ENCODE measurements at places on chromosomes 1 and 21.

DNA sequence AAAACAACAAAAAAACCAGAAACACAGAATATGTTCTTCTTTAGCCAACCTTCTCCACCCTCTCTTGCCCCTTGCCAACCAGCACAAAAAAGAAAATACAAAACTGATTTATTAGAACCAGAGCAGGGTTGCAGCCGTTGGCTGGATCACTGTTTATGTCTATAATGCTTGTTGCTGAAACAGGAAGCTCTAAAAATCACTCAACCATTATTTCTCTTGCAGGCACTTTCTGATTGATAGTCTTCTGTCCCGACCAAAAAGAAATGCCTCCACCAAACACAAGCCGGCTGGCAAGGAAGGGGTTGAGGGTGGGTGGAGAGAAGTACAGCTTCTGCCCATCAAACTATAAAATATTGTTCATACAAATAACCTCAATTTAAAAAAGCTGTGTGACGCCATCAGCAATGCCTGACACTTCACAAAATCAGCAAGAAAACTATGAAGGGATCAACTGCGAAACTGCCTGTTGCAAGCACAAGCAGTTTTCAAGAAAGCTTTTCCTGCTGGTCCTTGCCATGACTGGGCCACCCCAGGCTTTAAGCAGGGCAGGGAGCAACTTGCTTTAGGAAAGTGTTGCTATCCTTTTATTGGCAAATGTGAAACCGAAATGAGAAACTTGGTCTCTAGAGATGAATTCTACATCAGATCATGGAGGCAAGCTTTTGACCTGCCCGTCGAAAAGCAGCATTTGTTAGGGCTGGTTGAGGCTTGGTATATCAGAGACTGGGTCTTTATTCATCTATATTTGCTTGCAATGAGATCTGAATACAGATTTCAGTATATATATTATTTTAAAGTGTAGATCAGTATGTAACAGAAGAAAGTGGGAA is 174.2 kb downstream of the RUNX1 start:
- DNase-seq: no peak

GRCh38 chr1:17709981-17710380 is 45.2 kb upstream of the ACTL8 start:
- no peak for DNase-seq

GRCh38 chr1:13869172-13869797 is 169.3 kb downstream of the PRDM2 start:
- no peak for DNase-seq

DNA sequence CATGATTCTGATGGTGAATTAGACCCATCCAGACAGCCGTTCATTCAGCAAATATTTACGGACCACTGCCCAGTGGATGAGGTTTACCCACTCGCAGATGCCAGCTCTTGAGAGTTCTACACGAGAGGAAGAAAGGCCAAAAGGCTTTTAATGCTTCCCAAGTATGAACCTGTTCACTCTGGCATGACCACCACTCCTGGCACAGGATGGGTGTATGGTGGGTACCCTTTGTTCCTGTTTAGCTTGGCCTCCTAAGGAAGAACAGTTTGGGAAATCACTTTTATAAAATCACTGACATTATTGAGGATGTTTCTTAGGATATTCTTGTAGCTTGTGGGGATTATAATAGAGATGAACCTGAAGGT is 67.2 kb downstream of the HMGB4 start:
- DNase-seq: no peak

DNA sequence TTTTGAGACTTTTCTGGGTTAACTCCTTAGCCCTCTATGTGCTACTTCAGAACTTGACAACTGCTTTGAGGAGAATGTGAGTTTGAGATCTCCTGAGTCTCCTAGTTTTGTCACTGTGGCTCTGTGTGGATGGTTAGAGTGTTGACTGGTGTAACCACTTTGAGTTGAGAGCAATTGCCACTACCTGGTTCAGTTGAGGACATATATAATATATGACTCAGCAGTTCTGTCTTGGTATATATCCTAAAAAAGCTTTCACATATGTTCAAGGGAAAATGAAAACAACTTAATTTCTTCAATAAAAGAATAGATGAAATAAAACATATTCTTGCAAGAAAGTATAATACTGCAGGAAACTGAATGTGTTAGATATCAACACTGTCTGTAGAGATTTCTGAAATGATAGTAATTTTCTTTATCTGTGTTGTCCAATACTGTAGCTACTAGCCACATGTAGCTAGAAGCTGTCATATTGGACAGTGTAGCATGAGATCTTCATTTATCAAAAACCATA is 96.7 kb upstream of the QSOX1 start:
- no peak for DNase-seq

- DNase-seq: no peak
Measured at GRCh38 chr1:232938926-232939325, 11.5 kb upstream of the NTPCR start.

GRCh38 chr1:52665006-52665941 is 32.3 kb downstream of the SHISAL2A start:
- DNase-seq: no peak

GRCh38 chr21:42287193-42288083 is 27.8 kb downstream of the TFF3 start:
- DNase-seq: no peak

DNA sequence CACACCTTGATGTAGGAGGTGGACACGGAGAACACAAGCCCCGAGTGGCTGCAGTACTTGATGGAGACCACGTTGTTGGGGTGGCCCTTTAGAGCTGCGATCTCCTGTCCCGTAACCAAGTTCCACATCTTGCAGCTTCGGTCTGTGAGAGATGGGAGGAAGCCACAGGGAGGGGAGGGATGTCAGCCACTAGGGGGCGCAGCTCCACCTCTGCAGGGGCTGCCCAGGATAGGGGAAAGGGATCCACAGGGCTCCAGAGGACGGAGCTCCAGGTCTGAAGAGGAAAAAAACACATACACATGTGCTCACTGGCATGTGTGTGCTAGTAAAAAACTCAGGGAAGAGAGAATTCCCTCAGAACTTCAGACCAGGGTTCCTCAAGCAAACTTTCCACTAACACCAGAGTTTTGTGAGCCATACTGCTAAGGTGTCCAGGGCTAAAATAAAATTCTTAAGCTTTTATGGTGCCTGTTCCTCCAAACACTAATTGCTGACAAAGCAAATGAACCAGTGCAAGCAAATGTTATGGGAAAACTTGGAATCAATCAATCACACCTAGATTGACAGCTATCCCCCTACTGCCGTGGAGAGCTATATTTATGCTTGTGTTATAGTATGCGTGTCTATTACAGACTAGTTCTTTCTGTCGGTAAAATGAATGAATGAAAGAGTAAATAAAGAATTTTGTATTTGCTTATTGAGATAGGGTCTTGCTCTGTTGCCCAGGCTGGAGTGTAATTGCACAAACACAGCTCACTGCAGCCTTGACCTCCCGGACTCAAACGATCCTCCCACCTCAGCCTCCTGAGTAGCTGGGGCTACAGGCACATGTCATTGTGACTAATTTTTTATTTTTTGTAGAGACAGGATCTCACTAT is 43.7 kb downstream of the KIF21B start:
- DNase-seq: peak; percentile 47

- no peak for DNase-seq
Measured at GRCh38 chr21:43269440-43269839, 100.6 kb downstream of the CRYAA start.

DNA sequence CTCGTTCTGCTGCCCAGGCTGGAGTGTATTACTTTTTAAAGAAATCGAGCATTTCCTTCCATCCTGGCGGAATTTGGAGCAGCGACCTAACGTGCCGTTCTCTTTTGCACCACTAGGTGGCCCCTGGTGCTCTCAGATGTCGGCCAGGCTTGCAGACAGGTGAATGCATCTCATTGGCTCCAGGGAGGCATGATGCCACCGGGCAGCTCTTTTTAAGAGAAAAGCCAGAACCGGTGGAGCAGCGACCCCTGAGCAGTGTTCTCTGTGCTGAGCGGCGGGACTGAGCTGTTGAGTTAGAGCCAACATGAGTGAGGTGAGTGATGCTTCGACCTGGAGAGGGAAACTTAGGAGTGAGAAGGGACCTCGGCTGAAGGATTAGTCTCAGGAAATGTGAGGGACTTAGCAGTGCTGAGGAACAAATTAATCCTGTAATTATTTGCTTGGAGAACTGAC is at the start of gene PCP4:
Gene PCP4, plus strand, starts transcription at position 241 of the 453 bp plus-strand sequence. Its CDS starts 64 bp downstream, at position 305.
- DNase-seq: peak; percentile 78

- no peak for DNase-seq
Measured at GRCh38 chr1:230781594-230781993, 34.4 kb downstream of the CAPN9 start.

DNA sequence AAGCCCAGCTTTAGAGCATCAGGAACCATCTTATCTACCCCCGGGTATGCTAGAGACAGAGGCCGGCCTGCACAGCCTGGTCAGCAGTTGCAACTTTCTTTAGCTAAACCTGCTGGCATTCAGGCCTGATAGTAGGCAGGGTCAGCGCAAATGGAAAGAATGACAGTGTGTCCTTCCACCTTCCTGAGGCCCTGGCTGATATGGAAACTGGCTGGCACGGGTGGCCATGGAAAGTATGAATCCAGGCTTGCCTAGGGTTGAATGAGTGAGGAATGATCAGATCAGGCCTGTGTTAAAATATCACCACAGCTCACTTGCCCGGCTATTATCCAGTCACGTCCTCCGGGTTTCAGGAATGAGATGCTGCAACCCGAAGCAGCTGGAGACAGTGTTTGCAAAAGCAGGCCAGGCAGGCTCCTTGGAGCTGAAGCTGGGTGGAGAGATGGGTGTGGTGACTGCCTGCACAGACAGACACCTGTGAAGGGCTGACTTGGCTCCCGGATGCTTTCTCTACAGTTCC is 34.7 kb downstream of the RCAN1 start:
- no peak for DNase-seq

- DNase-seq: no peak
Measured at GRCh38 chr1:77126307-77126706, 92.9 kb downstream of the PIGK start.

GRCh38 chr1:38724160-38725131 is 135.1 kb downstream of the RRAGC start:
- no peak for DNase-seq

DNA sequence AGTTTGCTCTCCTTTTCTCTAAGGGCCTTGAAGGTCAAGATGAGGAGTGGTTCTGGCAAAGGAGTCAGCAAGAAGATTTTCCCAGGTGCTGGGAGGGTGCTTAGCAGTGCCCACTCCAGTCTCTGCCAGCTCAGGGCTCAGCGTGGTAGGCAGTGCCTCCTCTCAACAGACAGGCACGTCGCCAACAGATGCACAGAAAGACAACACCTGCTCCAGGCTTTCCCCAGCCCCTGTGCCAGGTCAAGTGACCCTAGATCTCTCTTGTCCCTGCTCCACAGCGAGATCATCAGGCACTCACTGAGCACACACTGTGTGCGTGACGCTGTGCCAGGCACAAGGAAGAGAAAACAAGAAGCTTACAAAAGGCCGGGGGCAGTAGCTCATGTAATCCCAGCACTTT is 86.0 kb downstream of the CASZ1 start:
- DNase-seq: no peak

GRCh38 chr21:35565204-35565611 is 495.1 kb downstream of the SETD4 start:
- DNase-seq: no peak

Measured in H1 (cell line).